ENCODE measurements at places on chromosomes 7 and 10. TPM values are rescaled to one million over a fixed set of nuclear protein-coding genes. Genes with fewer than 3 reads are reported as not detected.

DNA sequence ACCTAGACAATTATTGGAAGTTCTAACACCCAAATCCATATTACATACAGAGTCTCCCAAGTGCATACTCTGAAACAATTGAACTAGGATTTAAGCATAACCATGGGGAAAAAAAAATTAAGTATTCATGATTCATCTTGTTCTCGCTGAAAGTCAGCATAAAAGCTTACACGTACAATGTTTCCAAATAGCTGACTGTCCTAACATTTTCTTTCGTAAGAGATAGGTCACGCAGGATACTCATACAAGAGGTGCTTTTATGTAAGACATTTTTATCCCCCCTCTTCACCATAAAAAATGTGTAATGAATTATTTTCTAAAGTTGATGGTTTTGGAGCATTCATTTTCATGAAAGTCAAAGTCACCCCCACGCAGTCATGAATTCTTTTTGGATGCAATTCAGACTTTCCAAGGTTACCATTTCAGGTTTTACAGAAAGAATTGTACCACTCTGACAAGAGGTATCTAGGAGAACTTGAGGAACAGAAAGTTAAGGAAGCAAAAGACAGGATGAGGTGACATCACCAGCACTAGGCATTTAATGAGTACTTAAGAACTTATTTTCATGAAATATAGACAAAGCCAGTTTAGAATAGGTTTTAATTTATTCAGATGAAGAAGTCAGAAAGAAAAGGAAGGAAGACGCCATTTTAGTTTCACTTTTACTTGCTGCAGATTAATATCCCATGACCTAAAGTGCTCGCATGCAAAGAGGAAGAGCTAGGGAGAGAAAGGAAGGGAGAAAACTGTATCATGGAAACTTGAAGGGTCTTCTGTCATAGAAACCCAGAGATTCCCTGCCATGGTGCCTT lies 55.8 kb downstream of the TMEM26 start:
- peak; percentile 84 for DNase-seq

- no peak for DNase-seq
These were observed 41.7 kb downstream of the FKBP6 start for GRCh38 chr7:73369622-73370021.

DNA sequence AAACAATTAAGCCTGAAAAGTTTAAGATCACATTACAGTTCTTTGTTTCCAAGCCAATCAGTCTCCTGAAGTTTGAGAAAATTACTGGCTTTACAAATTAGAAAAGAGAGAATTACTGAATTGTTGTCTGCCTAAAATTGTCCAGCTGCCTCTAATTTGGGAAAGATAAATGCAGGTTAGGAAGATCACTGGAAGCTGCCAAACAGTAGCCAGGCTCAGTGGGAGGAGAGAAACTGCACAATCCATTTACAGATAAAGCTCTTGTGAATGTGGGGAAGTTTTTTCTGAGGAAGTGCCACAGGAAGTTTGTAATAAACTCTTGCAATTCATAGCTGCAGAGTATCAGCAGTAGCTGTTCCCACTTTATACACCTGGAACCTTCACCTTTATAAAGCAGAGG lies 100.7 kb downstream of the IQUB start:
- no peak for DNase-seq

DNA sequence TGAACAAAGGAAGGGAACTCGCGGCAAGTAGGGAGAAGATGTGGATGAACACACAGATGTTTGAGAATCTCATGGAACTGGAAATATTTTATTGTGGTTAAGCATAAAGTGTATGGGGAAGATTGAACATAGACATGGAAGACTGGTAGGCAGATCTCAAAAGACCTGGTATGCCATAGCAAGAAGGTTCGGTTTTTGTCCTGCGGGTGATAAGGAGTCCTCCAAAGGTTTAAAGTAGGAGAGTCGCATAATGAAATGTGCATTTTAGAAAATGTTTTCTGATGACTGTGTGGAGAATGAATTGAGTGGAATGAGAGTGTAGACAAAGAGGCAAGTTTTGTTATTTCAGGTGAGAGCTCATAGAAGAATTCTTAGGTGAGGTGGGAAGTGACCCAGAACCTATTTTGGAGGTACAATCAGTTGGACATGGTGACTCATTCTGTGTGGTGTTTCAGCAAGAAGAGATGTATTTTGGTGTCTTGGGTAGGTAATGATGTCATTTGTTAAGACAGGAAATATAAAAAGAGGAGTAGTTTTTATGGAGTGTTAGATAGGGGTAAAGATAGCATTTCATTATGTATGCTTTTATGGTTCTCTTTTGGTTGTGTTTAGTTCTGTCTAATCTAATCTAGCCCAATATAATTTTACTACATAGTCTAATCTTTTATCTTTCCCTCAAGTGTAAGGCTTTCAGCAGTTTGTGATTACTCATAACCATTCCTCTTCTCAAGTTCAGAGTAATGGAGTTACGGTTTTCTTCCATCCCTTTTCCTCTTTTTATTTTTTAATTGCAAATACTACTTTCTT lies 239.2 kb downstream of the EXOC4 start:
- DNase-seq: peak; percentile 10

- DNase-seq: no peak
These were observed 124.2 kb downstream of the GNAT3 start for GRCh38 chr7:80387634-80388193.

GRCh38 chr10:87872828-87873227 lies 9.4 kb downstream of the PTEN start:
- DNase-seq: no peak

Gene ELN
- polyA plus RNA-seq: 568 TPM

Gene EPDR1
- polyA plus RNA-seq: 2.5 TPM
